ENCODE measurements at places on chromosomes 3 and 15. TPM values are rescaled to one million over a fixed set of nuclear protein-coding genes. Genes with fewer than 3 reads are reported as not detected.

DNA sequence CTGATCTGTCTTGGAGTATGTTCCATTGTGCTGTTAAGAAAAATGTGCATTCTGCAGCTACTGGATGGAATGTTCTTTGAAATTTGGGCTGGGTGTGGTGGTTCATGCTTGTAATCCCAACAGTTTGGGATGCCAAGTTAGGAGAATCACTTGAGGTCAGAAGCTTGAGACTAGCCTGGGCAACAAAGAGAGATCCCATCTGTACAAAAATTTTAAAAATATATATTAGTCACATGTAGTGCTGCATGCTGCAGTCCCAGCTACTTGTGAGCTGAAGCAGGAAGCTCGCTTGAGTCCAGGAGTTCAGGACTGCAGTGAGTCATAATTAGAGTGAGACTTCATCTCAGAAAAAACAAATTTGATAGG lies 62.8 kb upstream of the PLSCR4 start:
- H3K4me3 ChIP-seq = no peak overlapping the region
- H3K4me1 ChIP-seq = no peaks in the 10 kb centered on the region
- H3K27me3 ChIP-seq = no peaks in the 10 kb centered on the region

DNA sequence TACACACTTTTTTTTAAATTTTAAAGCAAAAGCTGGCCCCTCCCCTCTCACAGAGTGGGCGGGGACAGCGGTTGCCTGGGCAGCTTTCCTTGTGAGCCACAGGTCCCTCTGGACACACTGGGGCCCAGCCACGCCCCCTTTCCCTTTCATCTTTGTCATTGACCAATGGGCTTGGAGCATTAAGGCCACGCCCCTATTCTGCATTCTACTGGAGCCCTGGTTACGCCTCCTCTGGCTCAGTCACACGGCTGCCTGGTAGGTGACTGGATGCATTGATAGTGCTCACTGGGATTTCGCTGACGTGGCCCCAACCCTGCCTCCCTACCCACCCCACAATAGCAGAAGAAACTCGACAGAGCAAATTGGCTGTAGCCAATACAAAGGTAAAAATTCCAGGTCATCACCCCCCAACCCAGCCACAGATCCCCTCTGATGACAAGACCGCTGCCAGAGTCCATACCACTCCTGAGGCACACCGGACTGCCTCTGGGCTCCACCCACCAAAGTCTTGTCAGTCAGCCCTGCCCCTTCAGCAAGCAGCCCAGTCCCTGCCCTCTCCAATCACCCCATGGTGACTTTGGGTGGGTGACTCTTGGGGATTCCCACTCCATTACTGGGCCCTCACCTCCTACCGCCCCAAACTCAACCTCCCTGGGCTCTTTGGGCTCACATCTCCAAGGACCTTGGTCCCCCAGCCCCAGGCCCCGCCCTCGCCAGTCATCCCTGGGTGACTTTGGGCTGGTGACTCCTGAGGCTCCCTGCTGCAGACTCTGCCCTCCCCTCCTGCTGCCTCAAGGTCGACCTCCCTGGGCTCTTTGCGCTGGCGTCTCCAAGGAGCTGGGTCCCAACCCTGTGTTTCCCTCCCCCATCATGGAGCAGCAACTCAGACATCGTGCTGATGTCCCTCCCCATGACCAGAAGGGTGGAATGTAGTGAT lies 112.2 kb upstream of the FAN1 start:
- H3K4me1 ChIP-seq = no peaks in the 10 kb centered on the region
- H3K4me3 ChIP-seq = no peak overlapping the region
- H3K36me3 ChIP-seq = no peaks in the 10 kb centered on the region
- H3K27me3 ChIP-seq = no peaks in the 10 kb centered on the region

TMA7 gene
- 236 TPM for total RNA-seq

GRCh38 chr3:169072494-169072893 lies 591.0 kb downstream of the MECOM start:
- no peak for DNase-seq
- no peak overlapping the region for H3K4me3 ChIP-seq
- no peak overlapping the region for H3K27ac ChIP-seq
- no peaks in the 10 kb centered on the region for H3K4me1 ChIP-seq
- H3K36me3 ChIP-seq = no peaks in the 10 kb centered on the region

- no peaks in the 10 kb centered on the region for H3K27me3 ChIP-seq
- no peaks in the 10 kb centered on the region for H3K4me1 ChIP-seq
- H3K36me3 ChIP-seq = no peaks in the 10 kb centered on the region
- no peak overlapping the region for H3K4me3 ChIP-seq
- no peak for DNase-seq
Measured at GRCh38 chr3:193944518-193944884, 191.4 kb upstream of the HES1 start.

DNA sequence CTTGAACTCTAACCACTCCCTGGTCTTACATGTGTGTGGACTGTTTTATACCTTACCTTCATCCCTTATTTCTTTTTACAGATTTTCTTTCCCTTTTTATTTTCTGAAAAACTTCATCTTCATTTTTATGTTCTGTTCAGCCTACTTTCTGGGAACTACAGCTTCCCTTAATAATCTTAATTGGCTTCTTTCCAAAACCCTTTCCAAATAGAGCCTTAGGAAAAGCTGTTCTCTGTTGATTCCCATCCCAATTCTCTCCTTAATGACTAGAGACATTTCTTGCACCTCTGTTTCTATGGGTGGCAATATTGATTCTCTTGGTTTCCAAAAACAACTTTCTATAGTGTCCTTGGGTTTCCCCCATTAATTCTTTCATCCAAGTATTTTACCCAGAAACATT lies 134.8 kb downstream of the DUT start:
- H3K27me3 ChIP-seq = no peaks in the 10 kb centered on the region
- H3K36me3 ChIP-seq = no peaks in the 10 kb centered on the region
- no peak overlapping the region for H3K4me3 ChIP-seq
- no peak for DNase-seq
- no peaks in the 10 kb centered on the region for H3K4me1 ChIP-seq
- H3K27ac ChIP-seq = no peak overlapping the region

TMEM207 gene
- total RNA-seq = not detected

DGKG gene
- total RNA-seq = 0.50 TPM

DNA sequence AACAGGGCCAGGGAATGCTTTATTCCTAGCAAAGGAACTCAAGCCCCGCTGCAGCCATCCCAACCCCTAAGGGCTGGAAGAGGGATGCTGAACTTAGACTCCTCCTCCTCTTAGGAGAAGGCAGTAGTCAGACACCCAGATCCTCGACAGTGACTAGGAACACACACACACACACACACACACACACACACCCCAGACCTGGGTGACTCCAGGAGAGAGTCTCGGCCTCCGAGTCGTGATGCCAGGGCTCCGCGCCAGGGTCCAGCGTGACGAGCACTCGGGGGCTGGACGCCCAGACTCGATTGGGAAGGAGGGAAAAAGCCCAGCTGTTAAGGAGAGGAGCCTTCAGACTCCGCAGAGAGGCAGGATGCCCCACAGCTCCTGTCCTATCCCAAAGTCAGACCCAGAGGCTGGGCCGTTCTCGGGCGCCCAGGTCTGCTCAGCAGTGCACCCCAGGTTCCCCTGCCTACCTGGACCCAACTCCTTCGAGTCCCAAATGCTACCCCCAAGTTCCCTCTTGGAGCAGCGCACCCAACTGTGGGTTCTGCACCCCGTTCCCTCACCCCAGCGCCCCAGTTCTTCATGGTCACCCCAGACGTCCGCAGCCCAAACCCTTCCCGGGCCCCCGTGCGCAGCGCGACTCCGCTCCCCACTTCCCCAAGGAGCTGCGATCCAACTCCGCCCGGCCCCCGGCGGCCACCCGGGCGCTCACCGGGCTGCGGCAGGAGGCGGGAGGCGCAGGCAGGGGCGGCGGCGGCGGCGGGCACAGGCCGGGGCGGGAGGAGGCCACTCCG lies 421 bp downstream of the BMF start:
- no peaks in the 10 kb centered on the region for H3K36me3 ChIP-seq
- peak overlapping the region; percentile 44 for H3K4me3 ChIP-seq
- H3K4me1 ChIP-seq = peaks cover 32% of the 10 kb centered on the region

DNA sequence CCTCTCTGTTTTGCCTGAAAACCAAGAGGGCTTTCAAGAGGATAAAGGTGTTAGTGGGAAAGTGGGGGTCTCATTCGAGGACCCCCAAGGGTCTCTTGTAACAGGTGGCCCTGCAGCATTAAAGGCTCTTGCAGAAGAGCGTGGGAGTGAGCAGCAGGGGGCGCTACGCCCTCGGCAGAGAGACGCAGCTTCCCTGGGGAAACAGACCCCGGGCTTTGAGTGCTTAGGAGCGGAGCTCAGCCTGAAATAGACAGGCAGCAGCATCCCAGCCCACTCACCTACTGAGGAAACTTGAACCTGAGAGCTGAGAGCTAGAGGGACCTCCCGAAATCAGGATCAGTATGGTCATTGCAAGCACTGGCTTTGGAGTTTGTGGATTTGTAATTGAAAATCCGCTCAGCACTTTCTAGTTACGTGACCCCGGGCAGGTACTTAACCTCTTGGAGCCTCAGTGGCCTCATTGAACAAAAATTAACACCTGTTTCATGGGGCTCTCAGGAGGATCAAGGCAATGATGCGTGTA lies 25.7 kb downstream of the RPLP1 start:
- no peak overlapping the region for H3K27ac ChIP-seq
- no peaks in the 10 kb centered on the region for H3K36me3 ChIP-seq
- no peak for DNase-seq

DNA sequence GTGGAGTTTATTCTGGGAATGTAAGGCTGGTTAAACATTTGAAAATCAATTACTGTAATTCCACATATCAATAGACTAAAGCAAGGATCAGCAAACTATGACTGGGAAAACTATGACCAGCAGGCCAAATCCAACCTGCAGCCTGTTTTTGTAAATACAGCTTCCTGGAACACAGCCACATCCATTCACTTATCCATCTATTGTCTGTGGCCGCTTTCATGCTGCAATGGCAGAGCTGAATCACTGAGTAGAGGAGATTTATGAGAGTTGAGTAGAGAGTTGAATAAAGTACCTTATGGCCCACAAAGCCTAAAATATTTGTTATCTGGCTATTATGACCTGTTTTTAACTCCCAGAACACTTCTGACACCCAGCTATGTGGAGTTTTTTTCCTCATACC lies 12.2 kb downstream of the MYLK start:
- no peak overlapping the region for H3K4me3 ChIP-seq
- H3K4me1 ChIP-seq = no peaks in the 10 kb centered on the region
- H3K36me3 ChIP-seq = no peaks in the 10 kb centered on the region
- no peak overlapping the region for H3K27ac ChIP-seq
- H3K27me3 ChIP-seq = no peaks in the 10 kb centered on the region

DNA sequence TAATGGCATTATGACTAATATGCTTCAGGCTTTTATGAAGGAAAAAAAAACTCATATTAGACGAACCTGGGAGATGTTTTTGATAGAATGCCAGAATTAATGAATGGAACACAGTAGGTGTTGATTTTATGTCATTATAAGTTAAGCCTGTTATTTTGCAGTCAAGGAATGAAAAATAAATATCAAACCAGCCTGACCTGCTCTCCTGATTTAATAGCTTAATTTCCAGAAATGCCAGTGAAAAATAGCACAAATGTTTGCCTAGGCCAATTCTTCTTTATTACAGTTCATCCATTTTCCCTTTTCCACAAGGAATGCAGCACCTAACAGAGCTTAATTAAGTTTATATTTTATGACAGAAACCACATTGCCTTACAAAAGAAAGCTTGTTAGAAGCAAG lies 292.0 kb downstream of the TBL1XR1 start:
- no peak overlapping the region for H3K27ac ChIP-seq
- no peaks in the 10 kb centered on the region for H3K27me3 ChIP-seq
- no peak overlapping the region for H3K4me3 ChIP-seq
- H3K4me1 ChIP-seq = no peaks in the 10 kb centered on the region
- H3K36me3 ChIP-seq = no peaks in the 10 kb centered on the region

PSTPIP1 gene
- 172 TPM for total RNA-seq

GRCh38 chr15:99123713-99124451 lies 19.0 kb downstream of the SYNM start:
- no peaks in the 10 kb centered on the region for H3K4me1 ChIP-seq
- DNase-seq = no peak
- no peaks in the 10 kb centered on the region for H3K36me3 ChIP-seq
- no peak overlapping the region for H3K27ac ChIP-seq
- H3K27me3 ChIP-seq = no peaks in the 10 kb centered on the region
- no peak overlapping the region for H3K4me3 ChIP-seq

DNA sequence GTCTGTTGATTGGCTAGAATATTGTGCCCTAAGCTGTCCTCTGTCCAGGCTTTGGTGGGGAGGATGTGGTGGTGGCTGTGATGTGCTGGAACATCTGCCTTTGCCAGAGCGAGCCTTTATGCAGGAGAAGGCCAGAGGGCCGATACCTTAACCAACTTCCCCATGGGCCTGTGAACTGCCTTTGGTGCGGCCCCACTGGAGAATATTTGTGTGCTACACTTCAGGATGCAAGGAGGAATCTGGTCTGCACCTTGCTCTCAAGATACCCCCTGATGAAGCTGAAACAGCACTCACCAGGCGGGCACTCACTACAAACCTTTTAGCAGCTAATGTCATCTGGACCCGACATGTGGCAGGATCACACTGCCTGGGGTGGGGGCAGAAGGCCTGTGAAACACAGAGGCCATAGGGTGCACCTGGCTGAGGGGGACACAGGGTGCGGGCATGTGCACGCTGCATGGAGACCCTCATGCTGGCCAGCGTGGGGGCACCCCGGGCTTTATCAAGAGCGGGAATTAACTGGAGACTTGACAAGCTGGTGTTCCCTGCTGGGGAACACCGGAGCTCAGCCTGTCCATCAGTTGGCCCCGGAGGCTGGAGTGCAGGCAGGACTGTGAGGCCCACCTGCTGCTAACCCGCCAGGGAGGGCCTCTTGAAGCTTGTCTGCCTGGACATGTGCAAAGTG lies 16.4 kb downstream of the PRR23E start:
- no peak for DNase-seq
- H3K36me3 ChIP-seq = no peaks in the 10 kb centered on the region
- H3K4me3 ChIP-seq = no peak overlapping the region
- no peak overlapping the region for H3K27ac ChIP-seq
- H3K4me1 ChIP-seq = no peaks in the 10 kb centered on the region

DNA sequence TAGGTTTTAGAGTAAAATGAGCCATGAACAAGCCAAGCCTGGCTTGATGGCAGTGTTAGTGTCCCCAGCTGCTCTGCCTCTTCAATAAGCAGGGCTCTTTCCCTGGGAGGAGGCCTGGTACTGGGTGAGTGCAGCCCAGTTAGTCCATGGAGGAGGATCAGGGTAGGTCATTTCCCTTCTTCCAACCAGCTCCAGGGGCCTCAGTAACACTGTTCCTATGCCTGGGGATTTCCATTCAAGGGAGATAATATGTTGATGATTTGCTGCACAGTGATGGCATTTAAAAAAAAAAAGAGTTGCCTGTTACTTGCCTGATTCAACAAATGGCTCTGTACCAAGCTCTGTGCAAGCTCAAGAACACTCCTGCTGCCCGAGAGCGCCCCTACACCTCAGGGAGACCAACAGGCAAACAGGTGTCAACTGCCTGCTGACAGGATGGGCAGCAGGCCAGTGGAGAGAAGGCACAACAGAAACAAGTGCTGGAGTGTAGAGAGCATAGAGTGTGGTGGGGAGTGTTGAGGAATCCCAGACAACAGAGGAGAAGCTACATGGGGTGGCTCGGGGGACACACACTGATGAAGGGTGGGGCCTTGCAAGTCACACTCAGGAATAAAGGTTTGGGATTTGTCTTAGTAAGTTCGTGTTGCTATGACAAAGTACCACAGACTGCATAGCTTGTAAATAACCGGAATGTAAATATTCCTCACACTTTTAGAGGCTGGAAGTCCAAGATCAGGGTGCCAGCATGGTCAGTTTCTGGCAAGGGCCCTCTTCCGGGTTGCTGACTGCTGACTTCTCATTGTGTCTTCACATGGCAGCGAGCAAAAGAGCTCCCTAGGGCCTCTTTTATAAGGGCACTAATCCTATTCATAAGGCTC lies 78.6 kb upstream of the PXYLP1 start:
- H3K4me1 ChIP-seq = no peaks in the 10 kb centered on the region
- H3K4me3 ChIP-seq = no peak overlapping the region
- no peak for DNase-seq
- no peak overlapping the region for H3K27ac ChIP-seq
- no peaks in the 10 kb centered on the region for H3K27me3 ChIP-seq

MESP1 gene
- 0.50 TPM for total RNA-seq
